ENCODE measurements at places on chromosomes 3 and 15.

GRCh38 chr3:78974181-78974790, 793.5 kb downstream of the ROBO1 start:
- DNase-seq, result peak; percentile 78

DNA sequence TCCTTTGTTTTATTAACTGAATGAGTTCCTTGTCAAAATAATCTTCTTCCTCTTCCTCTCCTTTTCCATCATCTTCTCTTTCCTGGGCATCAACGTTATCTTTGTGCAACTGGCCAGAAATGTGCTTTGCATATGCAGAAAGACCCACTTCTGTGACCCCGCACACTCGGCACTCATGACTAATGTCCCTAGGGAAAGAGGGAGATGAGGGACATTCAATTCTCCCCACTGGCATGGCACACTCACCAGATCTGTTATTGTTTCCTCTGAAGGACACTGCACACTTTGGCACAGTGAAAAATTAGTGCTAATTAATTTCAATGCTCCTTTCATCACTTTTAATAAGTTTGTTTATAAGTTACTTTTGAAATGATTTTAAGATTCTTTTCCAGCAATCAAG, 34.0 kb downstream of the ZNF106 start:
- DNase-seq, result peak; percentile 44

- DNase-seq, result no peak
Measured at GRCh38 chr15:32739522-32740063, 21.8 kb downstream of the GREM1 start.

DNA sequence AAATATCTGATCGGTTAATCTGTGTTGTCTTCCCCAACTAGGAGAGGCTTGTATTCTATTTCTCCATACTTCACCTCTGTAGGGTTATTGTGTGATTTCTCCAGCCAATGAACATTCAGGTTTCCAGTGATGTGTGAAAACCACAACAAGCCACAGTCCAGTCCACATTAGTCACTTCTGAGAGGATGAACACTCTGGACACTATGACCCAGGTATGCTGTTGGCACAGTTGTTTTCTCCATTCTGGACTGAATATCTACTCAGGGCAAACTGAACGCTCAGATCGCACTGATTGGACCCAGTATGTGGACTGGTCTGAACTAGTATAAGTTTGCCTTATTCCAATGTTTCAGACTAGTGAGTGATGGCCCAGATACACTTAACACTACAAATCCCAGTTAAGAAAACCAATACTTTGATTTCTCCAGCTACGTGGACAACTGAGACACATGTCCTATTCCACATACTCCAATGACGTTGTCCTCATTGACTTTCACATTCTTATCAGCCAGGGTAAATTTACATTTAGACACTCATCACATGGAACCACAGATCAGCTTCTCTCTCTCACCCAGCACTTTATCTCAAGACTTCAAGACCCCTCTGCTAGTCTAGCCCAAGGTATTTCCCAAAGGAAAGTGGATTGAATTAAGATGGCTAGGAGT, 587.4 kb upstream of the SGO1 start:
- DNase-seq, result no peak

DNA sequence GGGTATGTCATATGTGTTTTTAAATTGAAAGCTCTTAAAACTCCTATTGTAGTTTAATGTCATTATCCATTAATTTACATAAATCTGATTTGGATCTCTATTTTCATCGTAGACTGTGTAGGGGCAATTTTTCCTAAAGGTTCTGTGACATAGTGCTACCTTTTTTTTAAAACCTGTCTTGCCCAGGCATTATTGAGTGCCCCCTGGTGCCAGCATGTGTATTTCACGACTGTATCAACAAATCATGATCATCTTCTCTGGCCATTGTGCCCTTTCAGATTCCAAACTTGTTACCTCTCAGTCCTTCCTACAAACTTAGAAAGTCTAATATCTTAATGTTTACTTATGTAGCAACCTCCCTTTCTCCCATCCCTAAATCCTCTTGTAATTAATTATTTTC, 97.2 kb upstream of the FLNB start:
- DNase-seq, result no peak

DNA sequence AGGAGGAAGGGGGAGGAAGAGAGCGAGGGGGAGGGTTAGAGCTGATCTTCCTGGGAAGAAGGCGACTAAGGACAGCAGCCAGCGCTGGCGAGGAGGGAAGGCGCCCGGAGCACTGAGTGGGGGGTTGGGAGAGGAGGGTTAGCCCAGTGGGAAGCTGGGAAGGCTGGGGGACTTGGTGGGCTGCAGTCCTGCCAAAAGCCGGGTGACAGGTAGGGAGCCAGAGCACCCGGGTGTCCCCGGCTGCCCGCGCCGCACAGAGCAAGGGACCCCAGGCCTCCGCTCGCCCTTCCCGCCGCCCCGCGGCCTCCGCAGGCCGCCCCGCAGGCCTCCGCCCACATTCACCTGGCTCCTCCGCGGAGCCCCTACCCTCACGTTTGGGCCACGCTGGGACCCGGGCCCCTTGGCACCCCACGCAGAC, 448 bp downstream of the SLC12A8 start:
- no peak for DNase-seq

- peak; percentile 1 for DNase-seq
Measured at GRCh38 chr3:94360987-94361386, 298.1 kb downstream of the NSUN3 start.

DNA sequence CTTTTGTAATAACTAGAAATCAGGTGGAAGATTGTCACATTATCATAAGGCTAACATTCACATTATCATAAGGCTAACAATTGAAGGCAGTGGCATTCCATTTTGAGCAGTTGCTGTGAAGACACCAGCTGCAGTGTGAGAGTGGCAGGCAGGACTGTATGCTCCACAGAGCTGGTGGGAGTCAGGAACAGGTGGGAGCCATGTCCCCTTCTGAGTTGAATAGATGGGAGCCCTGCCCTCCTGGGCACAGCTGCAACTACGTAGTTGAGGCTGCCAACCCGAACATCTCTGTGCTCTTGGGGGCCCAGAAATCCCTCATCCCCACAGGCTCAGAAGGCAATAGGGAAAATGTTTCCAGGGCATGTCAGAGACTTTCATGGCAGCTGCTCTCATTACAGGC, 1627.6 kb downstream of the SI start:
- no peak for DNase-seq

All from AG10803 (cell line).